ENCODE measurements at places on chromosomes 4 and X.

- DNase-seq: no peak
These were observed 76.6 kb downstream of the USO1 start for GRCh38 chr4:75800972-75801371.

- DNase-seq: no peak
These were observed 28.8 kb downstream of the NEK1 start for GRCh38 chr4:169583563-169583962.

GRCh38 chr4:21688596-21689265 lies 259.8 kb downstream of the KCNIP4 start:
- no peak for DNase-seq

DNA sequence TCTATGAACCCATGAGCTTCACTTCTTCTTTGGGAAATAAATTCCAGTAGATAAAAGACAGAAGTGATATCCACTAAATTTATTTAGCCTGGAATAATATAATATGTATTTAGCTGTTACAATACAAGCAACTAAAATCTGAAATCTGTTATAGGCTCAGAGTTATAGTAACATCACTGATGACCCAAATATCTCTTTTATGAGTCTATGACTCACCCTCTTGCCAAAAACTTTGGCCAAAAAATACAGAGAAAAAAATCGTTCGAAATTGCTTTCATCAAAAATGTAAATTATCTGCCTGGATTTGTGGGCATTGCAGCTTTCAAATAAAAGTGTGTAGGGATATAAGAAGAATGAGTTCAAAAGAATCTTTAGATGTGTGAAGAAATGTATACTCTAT lies 89.4 kb upstream of the DKK2 start:
- DNase-seq: no peak

DNA sequence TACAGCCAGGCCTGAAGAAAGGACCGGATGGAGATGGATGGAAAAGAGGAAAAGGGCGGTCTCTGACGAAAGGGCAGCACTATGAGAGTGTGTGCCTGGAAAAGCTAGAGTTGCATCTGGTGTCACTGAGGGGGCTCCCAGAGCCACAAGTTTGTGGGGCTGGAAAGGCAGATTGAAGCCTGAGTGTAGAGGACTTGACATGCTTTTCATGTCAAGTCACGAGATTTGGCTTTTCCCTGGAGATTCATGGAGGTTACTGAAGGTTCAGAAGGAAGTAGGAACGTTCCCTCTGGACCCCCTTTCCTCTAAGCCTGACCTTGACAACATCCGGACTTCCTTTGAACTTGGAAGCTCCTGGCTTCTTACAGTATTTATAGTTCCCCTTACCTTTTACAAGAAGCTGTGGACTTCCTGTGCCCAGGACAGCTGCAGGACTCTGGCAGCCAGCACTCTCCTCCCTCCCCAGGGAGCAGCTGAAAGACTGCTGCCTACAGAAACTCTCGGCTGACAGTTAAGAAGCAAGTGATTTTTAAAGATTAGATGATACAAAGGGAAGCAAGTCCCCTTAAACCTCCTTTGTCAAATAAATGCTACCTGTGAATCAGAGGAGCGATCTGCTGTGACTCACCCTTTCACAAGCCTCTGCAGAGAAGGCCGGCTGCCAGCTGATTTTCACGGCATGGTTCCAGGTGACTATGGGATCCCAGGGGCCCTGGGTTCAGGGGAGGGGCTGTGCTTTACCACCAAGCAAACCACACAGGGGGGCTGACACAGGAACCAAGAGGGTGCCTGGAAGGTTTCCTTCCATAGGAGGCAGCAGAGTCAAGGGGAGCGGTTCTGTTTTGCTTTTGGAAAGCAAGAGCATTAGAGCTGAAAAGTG lies 72.9 kb upstream of the STIM2 start:
- DNase-seq: peak; percentile 55

GRCh38 chr4:113950207-113950606 lies 29.2 kb downstream of the ARSJ start:
- DNase-seq: no peak

- no peak for DNase-seq
These were observed 1242.8 kb upstream of the DIAPH2 start for GRCh38 chrX:95441836-95442235.

GRCh38 chrX:70436343-70436742 lies 8.3 kb upstream of the DLG3 start:
- no peak for DNase-seq

GRCh38 chr4:144340931-144341330 lies 200.4 kb upstream of the GYPA start:
- DNase-seq: no peak

- no peak for DNase-seq
These were observed 227.7 kb upstream of the TTC29 start for GRCh38 chr4:147173322-147173721.

- DNase-seq: no peak
These were observed 856.6 kb downstream of the CENPC start for GRCh38 chr4:66688674-66689073.

DNA sequence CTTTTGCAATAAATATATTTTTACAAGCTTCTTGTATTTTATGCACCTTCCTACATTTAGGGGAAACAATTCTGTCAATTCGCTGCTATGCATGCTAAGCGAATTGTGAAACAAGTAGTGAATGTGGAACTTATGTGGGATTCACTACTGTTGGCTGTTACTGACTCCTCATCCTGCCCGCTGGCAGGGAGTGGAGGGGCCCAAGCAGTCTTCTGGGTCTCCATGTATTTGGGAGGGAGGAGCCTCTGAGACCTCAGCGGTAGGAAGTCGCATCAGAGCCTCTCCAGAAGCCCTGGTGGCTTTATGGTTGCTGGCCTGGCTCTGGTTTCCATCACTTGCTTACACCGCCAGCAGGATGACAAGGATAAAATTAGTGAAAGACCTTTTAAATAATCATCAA lies 3.7 kb upstream of the SETD7 start:
- no peak for DNase-seq

GRCh38 chrX:140123446-140123845 lies 158.1 kb upstream of the CXorf66 start:
- DNase-seq: no peak

- no peak for DNase-seq
These were observed 141.0 kb upstream of the FAM47C start for GRCh38 chrX:36867143-36867542.

Data from kidney epithelial cell (primary cell).